ENCODE measurements at places on chromosomes 7 and 10. TPM values are rescaled to one million over a fixed set of nuclear protein-coding genes. Genes with fewer than 3 reads are reported as not detected.

DNA sequence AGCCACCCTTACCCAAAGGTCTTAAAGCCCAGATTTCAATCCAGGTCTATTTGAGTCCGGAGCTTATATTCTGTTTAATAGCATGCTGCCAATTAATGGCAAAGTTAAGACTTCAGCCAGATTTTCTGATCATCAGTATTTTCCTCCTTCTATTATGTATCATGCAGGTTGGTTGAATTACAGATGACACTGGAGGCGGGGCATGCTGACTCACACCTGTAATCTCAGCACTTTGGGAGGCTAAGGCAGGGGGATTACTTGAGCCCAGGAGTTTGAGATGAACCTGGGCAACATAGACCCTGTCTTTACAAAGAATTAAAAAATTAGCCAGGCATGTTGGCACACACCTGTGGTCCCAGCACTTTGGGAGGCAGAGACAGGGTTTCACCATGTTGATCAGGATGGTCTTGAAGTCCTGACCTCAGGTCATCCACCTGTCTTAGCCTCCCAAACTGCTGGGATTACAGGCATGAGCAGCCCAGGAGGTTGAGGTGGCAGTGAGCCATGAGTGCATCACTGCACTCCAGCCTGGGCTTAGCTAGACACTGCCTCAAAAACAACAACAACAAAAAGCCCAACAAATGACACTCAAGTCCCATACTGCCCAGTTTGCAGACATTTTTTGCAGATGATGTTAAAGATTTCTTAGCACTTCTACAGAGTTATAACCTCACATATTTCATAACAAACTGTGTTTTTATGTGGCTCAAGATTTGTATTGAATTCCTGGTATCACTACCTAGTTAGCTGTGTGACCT is 62.5 kb downstream of the MCU start:
- no peak for DNase-seq

DNA sequence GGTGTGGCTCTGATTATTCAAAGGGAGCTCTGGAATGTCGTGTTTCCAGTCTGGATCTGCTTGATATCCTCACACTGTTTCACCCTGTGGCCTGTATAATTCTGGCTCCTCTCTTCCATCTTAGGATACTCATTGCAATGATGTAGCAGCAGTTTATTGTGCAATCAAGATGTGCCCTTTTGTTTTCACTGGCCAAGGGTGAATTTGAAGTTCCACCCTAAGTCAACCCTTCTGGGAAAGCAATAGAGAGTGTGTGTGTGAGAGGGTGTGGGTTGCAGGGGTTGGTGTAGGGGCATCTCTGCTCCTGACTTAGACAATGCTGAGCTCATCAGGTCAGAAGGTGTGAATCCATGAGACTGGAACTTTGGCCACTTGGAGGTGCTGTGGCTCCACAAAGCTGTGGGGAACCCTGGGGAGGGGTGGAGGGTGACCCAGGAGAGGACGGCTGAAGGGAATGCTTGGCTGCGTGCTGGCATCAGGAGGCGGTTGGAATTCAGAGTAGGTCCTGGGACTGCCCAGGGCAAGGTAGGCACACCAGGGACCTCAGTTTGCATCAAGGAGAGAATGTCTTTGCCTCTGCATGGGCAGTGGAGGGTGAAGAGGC is 118.0 kb upstream of the PRSS58 start:
- no peak for DNase-seq

DNA sequence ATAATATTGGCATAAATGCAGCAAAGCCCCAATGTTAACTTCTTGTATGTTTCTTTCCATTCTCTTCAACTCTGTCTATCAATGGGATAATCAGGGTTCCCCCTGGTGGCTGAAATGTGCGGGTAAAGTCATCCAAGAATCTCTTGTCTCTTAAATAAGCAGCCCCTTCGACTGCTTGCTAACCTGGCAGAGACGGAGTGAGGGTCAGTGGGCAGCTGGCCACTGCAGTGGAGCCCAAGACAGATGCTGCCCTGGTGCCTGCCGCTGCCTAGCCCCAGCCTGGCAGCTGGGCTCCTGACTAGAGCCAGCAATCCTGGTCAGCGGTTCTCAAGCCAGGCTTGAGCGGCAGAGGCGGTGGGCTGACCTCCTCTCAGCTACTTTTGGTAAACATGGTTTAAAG is 248.9 kb downstream of the COBL start:
- DNase-seq, result peak; percentile 76

DNA sequence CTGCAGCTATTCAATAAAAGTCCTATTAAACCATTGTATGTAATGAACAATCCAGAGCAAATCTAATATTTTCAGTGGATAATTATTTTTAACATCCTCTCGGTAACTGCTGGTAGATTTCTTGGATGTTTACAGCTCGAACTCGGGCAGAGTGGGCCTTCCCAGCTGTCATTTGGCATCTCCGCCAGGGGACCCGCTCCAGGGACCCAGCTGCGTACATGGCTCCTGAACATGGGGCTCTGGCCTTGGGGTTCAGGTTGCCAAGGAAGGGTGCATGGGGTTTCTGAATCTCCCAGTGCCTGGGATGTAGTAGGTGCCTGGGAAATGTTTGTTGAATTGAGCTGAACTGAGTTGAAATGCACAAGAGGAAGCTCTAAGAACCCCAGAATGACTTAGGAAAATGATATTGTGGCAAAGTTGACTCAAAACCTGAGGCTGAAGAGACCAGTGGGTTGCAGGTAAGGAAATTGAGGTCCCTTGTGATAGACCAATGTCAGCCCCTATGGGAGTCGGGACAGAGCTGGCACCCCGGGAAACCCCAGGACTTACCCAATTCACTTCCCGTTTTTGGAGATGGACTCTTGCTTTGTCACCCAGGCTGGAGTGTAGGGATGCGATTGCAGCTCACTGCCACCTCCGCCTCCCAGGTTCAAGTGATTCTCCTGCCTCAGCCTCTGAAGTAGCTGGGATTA is 228.4 kb downstream of the CUX1 start:
- no peak for DNase-seq

DNA sequence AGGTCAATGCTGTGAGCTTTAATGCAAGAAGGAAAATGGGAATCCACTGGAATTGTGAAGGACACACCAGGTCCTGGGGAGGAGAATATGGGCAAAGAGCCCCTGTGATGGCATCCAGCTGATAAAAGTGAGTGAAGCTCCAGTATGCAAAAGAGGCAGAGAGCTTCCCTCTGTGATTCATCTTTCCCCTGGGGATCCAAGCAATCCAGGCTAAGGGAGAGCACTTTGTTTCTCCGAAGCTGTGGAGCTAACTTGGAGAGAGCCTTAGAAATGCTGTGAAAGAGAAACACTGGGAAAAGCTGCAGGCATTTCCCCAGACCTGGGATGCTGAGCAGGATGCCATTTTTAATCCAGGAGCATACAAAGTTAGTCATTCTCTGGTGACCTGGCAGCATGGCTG is 489.5 kb downstream of the SH2D4B start:
- DNase-seq, result no peak

DNA sequence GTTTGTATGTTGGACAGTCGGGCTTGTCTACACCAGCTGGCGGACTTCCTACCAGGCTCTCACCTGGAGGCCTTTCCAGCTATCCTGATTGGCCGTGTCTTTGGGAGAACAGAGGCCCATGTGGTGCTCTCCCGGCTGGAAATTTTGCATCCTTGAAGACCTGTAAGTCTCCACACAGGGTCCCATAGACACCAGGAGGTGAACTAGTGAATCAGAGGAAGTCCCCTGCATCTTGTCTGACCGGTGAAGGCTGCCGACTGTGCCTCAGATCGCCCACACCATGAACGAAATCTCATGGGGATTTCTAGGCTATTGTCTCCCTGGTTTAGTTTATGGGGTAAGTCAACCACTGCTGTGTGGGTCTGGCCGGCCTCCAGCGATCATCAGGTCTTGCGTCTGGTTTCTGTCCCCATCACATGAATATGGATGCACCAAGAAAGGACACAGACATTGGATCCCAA is 108.4 kb upstream of the LYZL2 start:
- no peak for DNase-seq

GRCh38 chr7:30984359-30985107 is 20.8 kb downstream of the GHRHR start:
- no peak for DNase-seq

DNA sequence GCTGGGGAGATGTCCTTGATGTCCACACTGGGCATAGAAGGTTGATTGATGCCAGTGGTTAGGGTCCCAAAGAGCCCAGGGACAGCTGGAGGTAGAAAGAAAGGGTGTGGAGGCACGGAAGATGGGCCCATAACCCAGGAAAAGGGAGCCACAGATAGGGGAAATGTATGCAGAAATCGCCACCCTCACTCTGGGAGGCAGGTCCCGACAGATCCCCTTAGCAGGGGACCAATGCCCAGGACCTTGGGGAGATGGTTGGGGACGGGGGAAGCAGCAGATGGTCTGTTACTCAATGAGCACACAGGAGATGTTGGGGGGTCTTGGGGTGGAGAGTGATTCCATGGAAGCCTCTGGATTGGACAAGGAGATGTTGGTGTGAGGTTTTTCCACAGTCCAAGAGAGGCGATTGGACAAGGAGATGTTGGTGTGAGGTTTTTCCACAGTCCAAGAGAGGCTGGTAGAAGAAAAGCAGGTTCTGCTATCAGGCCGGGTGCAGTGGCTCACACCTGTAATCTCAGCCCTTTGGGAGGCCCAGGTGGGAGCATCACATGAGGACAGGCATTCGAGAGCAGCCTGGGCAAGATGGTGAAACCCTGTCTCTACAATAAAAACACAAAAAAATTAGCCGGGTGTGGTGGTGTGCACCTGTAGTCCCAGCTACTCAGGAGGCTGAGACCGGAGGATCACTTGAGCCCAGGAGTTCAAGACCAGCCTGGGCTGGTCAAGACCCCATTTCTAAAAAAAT is 7.0 kb upstream of the PPP1R35 start:
- DNase-seq, result no peak

GRCh38 chr7:4115442-4115841 is 566.7 kb upstream of the FOXK1 start:
- DNase-seq, result no peak

DNA sequence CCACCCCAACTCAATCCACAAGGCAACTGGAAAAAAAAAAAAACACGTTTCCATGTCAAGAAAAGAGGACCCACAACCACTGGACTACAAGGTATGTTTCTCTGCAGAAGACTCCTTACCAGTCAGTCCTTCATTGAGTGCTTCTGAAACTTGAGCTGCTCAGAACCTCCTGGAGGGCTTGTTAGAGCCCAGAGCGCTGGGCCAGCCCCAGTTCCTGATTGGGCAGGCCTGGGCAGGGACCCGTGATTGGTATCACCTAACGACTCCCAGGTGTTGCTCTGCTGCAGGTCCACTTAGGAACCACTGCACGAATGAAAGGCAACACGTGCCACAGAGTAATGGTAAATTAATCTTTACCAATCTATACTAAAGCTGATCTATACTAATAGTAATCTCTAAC is 473 bp upstream of the CCDC201 start:
- DNase-seq, result no peak

DNA sequence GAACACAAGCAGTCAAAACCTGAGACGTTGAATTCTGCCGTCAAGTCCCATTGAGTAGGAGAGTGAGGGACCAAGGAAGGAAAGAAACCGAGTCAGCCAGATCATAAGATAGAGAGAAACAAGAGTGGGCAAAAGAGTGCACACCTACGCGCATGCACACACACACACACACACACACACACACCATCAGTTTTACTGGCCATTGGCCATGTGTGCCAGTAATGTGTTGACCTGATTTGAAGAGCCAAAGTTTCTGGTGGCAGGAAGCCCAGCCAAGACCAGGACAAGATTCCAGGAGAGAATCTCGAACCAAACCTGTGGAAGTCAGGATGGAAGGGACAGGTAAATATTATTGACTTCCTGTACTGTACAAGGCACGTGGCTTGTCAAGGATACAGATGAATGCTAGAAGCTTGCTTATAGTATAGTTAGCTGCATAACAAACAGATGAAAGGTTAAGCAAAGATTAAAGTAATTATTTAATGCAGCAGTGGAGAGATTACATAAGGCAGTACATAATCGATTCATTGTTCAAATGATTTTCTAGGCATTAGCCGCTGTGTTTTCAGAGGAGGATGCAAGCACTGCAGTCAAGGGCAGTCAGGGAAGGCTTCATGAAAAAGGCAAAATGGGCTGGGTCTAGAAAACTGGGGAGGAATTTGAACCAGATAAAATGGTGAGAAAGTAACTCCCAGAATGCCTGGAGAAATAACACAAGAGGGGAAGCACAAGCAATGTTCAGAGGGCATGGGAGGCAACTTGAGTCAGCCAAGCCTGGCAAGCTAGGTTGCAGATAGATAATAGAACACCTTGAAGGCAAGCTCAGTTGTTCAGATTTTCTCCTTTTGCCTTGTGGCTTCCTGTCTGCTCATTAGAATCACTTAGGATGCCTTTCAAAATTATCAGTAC is 2.7 kb upstream of the HYCC1 start:
- DNase-seq, result no peak

The MMD2 gene
- not detected for total RNA-seq

The ENKUR gene
- total RNA-seq, result not detected

The ABCB1 gene
- total RNA-seq, result 2.2 TPM

The ATP6V0A4 gene
- not detected for total RNA-seq

The CCDC172 gene
- not detected for total RNA-seq
